ENCODE measurements at places on chromosomes 16 and 17.

GRCh38 chr16:26614237-26614841, 452.4 kb upstream of the C16orf82 start:
- no peak for DNase-seq

- DNase-seq: peak; percentile 60
These were observed 1.5 kb upstream of the SLC38A8 start for GRCh38 chr16:84044118-84044488.

- no peak for DNase-seq
These were observed 77.4 kb downstream of the JPH3 start for GRCh38 chr16:87679593-87680271.

DNA sequence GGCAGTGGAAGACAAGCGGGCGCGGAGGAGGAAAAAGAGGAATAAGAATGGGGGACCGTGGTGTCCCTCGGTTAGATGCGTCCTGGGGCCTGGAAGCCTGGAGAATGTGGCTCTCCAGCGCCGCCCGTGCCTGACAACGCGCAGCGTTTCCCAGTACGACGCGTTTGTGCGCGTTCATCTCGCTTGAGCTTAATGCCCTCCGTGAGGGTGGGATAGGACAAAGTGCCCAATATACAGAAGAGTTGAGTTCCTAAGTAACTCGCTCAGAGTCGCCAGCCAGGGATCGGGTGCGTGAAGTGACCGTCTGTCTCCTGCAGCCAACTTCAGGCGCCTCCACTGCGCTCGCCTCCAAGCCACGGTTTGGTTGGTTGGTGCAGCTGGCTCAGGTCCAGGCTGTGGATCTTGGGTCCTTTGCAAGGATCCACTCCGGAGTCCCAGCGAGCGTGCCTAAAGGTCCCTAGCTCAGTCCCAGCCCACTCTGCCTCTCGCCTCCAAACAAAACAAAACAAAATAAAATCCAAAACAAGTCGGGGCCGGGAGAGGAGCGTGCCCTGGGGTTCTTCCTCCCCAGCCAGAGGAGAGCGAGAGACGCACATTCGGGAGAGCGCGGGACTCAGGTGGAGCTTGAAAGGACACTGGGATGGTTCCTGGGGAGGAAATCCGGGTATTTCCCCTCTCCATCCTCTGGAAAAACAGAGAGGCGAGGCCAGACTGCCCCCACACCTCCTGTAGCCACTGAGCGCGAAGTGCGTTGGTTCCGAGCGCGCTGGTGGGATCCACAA, 974 bp downstream of the GALR2 start:
- peak; percentile 83 for DNase-seq

- DNase-seq: peak; percentile 69
These were observed 13.5 kb upstream of the DYNLRB2 start for GRCh38 chr16:80527297-80527696.

- DNase-seq: peak; percentile 47
These were observed 8.5 kb upstream of the ZFHX3 start for GRCh38 chr16:73056448-73056847.

DNA sequence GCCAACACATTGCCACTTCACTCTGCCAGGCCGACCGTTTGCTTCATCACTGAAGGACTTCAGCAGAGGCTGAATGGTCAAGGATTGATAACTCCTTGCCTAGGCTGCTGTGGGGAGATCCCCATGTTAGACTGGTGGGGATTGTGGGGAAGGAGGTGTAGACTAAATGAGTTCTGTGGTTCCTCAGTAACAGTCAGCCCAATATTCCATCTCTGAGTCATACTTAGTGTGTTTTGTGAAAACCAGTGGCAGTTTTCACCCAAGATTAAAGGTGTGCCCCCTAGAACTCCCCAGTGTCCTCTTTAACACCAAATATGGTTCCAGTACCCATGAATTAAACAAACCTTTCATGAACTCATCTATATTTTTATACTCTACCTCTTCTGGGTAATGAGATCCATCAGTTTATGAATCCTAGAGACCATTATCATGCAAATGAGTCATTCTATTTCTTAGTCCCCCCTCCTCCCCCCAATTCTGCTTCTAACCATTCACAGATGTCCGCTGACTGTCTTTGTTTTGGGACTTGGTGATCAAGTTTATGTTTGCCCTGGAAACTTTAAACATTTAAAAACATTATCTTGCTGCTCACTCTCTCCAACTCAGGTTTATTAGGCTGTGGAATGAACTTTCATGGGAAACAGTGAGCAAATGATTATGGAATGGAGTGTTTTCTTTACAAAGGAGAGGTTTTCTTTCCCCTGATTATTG, 66.8 kb upstream of the GAS7 start:
- no peak for DNase-seq

GRCh38 chr17:79690466-79690865, 40.3 kb upstream of the ENPP7 start:
- DNase-seq: no peak

GRCh38 chr16:354971-355461, 2.5 kb upstream of the AXIN1 start:
- no peak for DNase-seq

GRCh38 chr16:2428784-2429033, 538 bp upstream of the CCNF start:
- no peak for DNase-seq

GRCh38 chr16:17481736-17482135, 11.0 kb upstream of the XYLT1 start:
- no peak for DNase-seq

DNA sequence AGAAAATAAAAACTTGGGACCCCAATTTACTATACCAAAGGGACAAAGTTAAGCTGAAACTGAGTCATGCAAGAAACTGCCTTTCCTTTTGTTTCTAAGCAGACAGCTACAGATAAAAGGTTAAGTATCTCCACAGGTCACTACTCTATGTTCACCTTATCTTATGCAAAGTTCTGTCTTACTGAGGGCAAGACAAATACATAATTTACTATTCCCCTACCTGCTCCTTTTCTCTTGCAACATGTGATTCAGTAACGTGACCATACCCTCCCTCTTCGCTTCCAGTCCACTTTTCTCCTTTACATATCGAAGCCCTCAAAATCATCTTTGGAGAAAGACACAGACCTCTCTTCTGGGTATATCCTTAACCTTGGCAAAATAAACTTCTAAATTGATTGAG, 42.3 kb downstream of the SCPEP1 start:
- no peak for DNase-seq

Data from DMS53 (cell line).